Fibroblast of lung (primary cell): ENCODE measurements at places on chromosomes 5 and 9. TPM values are rescaled to one million over a fixed set of nuclear protein-coding genes. Genes with fewer than 3 reads are reported as not detected.
A peak's percentile ranks its signal among the peaks of the same experiment; 100 is the strongest.

The GGTA1 gene
- under 0.01 TPM in 1 of 2 replicates, not detected in the other for total RNA-seq

GRCh38 chr9:105500108-105500766 is 52.4 kb downstream of the FSD1L start:
- H3K36me3 ChIP-seq = no peaks in the 10 kb centered on the region
- no peak overlapping the region for H3K4me3 ChIP-seq
- no peaks in the 10 kb centered on the region for H3K4me1 ChIP-seq
- no peak overlapping the region for H3K27ac ChIP-seq
- no peaks in the 10 kb centered on the region for H3K27me3 ChIP-seq

GRCh38 chr5:40374853-40375252 is 304.9 kb upstream of the PTGER4 start:
- no peak overlapping the region for H3K4me3 ChIP-seq
- H3K4me1 ChIP-seq = no peaks in the 10 kb centered on the region
- peak; percentile 9 for DNase-seq
- H3K36me3 ChIP-seq = no peaks in the 10 kb centered on the region
- no peaks in the 10 kb centered on the region for H3K27me3 ChIP-seq

The FREM1 gene
- under 0.01 TPM in 2 replicates for total RNA-seq

DNA sequence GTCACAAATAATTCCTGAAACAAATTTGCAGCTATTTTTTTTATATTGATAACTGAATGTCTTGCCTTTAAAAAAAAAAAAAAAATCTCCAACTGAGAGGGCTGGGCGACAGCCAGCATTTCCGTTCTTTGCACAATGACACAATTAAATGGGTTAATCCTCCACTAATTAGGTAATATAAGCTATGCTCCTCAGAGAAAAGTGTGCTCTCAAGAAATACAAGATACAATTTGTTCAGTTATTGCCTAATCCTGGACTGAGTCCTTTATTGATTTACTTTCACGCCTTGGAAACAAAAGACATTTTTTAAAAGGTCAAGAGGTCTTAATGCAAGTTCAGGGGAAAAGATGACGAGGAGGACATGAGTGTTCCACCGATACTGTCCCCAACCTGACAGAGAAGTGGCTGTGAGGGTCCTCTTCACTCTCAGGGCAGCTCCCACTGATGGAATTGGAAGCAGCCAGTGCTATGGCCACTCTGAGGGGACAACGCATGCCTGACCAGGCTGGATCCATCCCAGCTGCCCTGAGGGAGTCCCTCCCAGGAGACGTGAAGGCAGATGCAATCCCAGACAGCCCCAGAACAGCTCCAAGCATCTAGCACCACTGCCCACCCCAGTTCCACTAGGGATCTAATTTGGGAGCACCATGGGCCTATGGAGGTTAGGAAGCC is 220.7 kb downstream of the GNA14 start:
- H3K4me1 ChIP-seq = no peaks in the 10 kb centered on the region
- H3K27me3 ChIP-seq = no peaks in the 10 kb centered on the region
- H3K36me3 ChIP-seq = no peaks in the 10 kb centered on the region
- no peak for DNase-seq

The RABGAP1 gene
- total RNA-seq = 40.8 and 47.6 TPM in 2 replicates

DNA sequence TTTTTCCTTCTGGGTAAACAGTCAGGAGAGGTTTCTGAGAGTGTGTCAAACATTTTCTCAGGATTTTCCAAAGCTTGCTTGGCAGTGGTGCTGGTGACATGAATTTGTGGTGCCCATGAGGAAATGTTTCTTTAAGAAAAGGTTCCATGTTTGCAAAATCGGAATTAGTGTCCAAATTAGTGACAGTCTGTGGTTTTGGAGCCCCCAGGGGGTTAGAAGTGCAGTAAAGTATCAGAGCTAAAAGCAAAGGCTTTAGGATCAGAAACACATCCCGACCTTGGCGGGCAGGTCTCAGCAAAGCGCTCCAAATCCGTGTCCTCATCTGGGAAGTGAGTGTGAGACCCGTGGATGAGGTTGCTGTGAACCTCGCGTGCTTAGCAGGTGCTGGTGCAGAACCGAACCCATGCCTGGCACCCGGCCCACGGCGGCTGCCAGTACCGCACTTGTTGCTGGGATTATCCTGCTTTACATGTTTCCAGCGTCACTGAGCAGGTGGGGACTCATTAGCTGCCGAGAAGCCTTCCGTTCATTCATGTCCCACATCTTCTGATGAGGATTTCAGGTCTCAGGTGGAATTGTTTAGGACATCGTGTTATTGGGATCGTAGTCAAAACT is 70.8 kb upstream of the COL5A1 start:
- DNase-seq = no peak
- H3K27me3 ChIP-seq = no peaks in the 10 kb centered on the region
- H3K27ac ChIP-seq = no peak overlapping the region
- H3K4me1 ChIP-seq = no peaks in the 10 kb centered on the region
- no peaks in the 10 kb centered on the region for H3K36me3 ChIP-seq

The PCDHGC5 gene
- 1.3 and 2.6 TPM in 2 replicates for total RNA-seq
